Hindlimb muscle (tissue), 1 donor: ENCODE measurements at places on chromosomes 4 and X.
A peak's percentile ranks its signal among the peaks of the same experiment; 100 is the strongest.

- no peak for DNase-seq
Measured at GRCh38 chr4:138958519-138958918, 57.1 kb upstream of the NOCT start.

- no peak for DNase-seq
Measured at GRCh38 chr4:81960961-81961360, 412.8 kb downstream of the HNRNPD start.

DNA sequence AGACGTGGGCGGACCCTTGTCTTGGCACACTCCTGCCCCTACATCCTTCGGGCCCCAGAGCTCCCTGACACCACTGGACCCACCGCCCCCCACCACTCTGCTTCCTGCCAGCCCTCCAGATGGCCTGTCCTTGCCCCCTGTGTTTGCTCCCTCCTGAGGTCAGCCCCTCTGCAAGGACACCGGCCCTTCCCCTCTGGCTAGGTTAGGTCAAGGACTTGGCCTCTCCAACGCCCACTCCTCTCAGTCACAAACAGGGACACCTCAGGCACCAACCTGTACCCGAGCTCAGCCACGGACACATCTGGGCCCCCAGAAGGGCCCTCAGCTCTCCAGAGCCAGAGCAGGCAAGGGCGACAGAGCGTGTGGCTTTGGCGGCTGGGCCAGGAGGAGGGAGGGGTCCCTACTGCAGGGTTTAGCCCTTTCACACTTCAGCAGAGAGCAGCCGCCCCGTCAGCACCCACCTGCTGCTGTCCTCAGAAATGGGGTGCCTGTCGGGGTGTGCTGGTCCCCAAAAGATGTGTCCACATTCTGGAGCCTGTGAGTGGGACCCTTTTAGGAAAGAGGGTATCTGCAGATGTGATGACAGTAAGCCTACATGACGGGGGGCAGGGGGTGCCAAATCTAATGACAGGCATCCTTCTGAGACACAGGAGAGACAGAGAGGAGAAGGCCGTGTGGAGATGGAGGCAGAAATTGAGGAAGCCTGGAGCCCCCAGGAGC, 23.5 kb upstream of the DUSP9 start:
- DNase-seq, result no peak

GRCh38 chr4:88957570-88957969, 99.4 kb downstream of the FAM13A start:
- DNase-seq, result no peak

DNA sequence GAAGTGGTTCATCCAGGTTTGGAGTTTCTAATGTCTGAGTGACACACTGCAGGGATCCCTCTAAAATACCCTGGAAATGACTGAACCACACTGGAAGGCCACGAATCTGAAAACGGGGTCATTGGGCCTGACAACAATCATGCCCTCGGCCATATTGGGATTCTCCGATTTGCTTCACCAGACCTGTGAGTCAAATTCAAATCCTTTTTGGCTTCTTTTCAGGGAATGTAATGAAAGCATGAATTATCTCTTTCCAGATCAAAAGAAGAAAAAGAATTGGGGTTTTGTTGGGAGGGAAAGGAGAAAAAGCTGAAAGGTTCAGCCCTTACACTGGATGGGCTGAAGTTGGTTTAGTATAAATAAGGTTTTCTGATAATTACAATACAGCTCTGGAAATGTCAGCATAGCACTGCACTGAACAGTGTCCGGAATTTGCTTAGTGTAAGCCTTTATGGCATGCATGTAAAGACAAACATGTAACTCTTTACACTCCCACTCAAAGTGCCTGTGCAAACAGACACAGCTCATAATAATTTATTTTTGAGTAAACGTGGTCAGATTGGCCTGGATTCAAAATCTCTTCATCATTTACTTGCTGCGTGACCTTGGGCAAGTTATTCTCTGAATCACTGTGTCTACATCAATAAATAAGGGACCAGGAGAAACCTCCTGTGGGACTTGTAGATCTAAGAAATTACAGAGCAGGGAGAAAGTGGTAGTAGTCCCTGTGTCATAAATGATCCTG, 21.4 kb downstream of the CT47C1 start:
- DNase-seq, result no peak

- DNase-seq, result no peak
Measured at GRCh38 chr4:189809839-189810238, 130.8 kb upstream of the FRG1 start.

DNA sequence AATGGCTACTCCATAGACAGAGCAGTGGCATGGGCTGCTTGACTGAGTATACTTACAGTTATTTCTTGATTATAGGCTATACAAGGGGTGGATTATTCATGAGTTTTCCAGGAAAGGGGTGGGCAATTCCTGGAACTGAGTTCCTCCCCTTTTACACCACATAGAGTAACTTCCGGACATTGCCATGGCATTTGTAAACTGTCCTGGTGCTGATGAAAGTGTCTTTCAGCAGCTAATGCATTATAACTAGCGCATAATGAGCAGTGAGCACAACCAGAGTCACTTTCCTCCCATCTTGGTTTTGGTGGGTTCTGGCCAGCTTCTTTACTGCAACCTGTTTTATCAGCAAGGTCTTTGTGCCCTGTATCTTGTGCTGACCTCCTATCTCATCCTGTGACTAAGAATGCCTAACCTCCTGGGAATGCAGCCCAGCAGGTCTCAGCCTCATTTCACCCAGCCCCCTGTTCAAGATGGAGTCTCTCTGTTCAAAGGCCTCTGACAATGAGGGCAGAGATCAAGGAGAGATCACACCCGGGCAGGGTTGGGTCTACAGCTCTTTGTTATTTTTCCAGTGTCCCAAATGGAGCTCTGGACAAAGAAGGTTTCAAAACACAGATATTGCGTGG, 468.4 kb upstream of the PRKX start:
- DNase-seq, result no peak

DNA sequence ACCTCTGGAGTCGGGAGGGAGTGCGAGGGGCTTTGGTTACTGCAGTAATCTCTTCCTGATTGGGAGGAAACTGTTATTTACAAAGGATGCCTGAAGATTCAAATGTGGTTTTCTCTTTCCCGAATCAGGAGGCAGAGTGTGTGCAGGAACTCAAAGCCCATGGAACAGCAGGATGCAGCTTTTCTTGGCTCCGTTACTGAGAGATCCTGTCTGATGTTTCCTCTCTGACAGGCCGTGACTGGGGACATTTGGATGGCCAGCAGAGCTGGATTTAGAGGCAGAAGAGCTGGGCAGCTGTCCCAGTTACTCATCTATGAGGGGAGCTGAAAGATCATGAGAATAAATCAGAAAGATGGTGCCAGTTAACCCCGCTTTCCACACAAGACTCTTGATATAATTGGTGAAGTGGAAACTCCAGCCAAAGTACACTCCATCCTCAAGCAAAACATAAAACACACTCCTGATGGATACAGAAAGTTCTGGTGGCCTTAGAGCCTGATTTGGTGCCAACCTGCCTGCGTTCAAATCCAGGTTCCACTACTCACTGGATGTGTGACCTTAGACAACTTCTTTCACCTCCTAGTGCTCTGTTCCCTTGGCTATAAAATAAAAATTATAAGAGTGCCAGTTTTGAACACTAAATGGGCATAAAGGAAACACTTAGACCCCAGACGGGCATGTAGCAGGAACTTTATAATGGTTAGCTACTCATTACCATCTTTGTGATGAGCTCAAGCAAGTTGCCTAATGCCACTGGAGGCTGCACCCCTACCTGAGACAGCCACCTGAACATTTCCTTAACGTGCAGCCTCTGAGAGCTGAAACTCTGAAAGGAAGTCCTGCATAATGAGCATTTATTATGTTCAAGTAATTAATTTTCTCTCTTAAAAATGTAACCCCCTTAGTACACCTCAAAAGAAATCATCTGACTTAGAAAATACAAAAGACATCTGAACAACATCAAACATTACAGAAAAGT, 349.0 kb upstream of the GATB start:
- peak; percentile 40 for DNase-seq

- peak; percentile 42 for DNase-seq
Measured at GRCh38 chr4:55947912-55948725, 626 bp upstream of the CEP135 start.

DNA sequence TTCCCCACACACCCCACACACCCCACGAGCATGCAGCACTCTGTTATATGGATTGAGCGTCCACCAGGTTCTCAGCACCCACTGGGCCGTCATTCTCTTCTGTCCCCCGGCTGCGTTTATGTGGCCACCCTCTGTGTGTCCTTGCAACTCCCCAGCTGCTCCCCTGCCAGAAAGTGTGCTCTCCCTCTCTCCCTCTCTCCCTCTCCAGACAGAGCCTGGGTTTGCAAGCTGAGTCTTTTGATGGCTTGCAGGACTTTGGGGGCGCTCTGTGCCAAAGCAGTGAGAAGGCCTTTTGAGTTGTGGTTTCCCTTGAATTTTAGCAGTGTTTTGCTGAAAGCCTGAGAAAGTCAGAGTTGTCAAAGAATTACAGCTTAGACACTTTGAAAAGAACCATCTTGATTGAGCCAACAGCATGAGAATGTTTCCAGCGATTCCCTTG, 173.5 kb downstream of the DCLK2 start:
- no peak for DNase-seq

DNA sequence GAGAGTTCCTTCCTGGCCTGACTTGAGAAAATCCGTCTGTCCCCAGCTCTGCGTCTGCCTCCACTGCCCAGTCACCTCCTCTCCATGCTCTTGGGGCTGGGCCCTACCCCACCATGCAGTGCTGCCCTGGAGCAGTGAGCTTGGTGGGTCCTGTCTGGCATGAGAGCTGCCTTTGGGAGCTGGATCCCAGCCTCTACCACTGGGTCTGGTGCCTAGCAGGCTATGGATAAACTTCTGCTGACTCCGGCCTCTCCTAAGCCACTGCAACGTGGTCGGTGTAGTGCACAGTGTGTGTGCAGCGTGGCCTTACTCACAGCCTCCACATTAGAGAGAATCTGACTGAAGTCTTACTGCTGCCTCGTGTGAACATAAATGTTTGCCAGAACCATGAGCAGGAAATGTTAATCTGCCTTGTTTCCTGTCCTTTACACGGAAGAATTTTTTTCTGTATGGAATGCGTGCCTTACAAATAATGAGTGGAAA, 47.6 kb downstream of the HTT start:
- DNase-seq, result no peak

DNA sequence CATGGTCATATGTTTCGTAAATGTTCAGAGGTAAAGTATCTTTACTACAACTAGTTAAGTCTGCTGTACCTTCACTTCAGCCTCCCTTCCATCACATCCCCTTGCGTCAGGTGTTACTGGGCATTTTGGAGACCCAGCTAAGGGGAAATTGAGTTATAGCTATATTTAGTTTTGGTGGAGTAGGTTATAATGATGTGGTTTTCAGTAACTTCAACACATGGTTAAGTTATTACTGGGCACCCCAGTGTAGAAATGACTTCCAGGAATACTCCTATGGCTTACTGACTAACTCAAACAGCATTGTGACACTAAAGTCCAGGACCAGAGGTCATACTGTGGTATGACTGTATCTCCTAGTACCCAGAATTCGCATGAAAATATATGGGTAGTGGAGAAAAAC, 23.4 kb upstream of the ACSL1 start:
- no peak for DNase-seq

GRCh38 chrX:129930941-129931410, 25.0 kb downstream of the UTP14A start:
- DNase-seq, result peak; percentile 21

DNA sequence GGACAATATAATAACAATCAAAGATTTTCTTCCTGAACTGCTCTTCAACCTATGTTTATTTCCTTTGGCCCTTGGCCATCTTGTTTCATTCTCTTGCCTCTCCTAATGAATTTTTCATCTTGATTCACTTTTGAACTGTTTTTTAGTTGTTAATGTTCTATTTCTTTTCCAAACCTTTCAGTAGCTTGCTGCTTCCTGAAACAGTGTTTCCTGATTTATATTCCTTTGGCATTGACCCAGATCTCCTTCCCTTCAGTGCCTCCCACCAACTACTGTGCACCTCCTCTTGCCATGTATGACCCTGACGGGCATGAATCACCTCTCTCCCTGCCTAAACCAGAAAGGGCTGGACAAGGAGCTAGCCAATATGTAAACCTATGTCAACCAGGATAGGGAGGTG, 25.6 kb upstream of the SPP1 start:
- no peak for DNase-seq

DNA sequence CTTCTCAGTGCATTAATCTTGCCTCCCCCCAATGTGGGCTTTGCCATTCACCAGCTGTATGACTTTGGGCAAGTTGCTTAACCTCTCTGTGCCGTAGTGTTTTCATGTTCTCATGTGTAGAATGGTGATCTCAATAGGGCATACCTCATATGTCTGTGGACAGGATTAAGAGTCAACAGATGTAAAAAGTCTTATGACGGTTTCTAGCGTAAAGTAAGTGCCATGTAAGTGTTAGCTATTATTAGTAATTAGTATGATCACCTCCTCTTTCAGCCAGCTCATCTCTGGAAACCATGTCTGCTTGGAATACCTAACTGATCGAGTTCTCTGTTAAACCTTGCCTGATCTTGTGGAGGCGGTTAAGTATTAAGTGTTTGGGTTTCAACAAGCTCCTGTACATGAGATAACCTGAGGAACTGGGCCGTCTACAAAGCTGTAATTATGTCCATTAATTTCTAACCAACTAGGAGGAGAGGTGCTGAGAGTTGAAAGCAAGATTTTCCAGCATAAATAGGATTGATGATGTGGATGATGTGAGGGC, 66.3 kb downstream of the TSC22D3 start:
- DNase-seq, result no peak

- no peak for DNase-seq
Measured at GRCh38 chr4:31949045-31949444, 1228.9 kb downstream of the PCDH7 start.

DNA sequence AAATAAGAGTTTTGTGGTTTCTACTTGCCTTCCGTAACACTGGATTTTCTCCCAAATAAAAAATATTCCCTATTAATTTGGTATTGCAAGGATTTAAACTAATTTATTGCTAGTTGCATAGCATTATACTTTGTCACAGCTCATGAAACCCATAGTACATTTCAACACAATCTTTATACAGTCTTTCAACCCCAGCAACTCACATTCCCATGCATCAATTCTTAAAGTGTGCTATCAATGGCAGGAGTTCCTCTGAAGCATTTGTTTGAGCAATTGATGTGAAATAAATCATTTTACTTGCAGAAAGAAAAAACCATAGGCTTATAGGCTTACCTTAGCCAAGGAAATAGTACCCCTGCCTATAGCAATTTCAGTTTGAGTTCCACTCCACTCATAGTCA, 251.9 kb downstream of the PAPSS1 start:
- DNase-seq, result no peak

GRCh38 chr4:73603271-73603710, 16.9 kb downstream of the RASSF6 start:
- DNase-seq, result no peak

- peak; percentile 64 for DNase-seq
Measured at GRCh38 chrX:102652031-102652688, 877 bp downstream of the GPRASP1 start.

DNA sequence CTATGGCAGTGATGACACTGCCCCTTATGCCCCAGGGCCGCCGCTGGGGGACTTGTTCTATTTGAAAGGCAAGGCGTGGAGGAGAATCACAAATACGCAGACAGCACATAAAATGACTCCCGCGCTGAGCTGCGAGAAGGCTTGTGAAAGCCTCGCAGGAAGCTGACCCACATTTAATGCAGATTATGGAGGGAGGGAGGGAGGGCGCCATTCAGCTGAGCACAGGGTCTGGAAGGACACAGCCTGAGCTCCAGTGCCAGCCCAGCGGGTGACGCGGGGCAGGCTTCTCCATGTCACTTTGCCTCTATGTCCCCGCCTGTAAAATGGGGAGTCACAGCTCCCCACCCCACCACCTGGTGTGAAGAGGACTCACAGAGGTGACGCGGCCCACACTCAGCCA, 14.3 kb downstream of the ABLIM2 start:
- DNase-seq, result no peak
